ENCODE measurements at places on chromosomes 7 and 10.

- DNase-seq: no peak
Measured at GRCh38 chr10:102431452-102432124, 786 bp downstream of the CUEDC2 start.

GRCh38 chr7:100964630-100965029 lies 4.7 kb upstream of the MUC12 start:
- DNase-seq: no peak

GRCh38 chr10:103610921-103611511 lies 117.5 kb downstream of the NEURL1 start:
- no peak for DNase-seq

DNA sequence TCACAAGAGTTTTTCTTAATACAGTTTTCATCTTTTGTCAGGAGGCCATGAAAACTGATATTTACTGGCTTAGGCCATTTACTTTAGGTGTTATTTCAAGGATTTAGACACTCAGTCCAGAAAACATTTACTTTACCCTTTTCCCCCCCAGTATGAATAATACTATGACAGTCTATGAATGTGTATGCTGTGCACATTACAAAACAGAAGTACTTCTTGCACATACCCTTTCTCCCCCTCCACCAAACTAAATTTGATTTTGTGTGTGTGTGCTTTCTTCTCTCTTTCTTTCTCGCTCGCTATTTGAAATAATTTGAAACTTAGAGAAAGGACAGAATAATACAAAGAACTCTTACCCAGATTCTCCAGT lies 41.3 kb downstream of the RBM33 start:
- no peak for DNase-seq

DNA sequence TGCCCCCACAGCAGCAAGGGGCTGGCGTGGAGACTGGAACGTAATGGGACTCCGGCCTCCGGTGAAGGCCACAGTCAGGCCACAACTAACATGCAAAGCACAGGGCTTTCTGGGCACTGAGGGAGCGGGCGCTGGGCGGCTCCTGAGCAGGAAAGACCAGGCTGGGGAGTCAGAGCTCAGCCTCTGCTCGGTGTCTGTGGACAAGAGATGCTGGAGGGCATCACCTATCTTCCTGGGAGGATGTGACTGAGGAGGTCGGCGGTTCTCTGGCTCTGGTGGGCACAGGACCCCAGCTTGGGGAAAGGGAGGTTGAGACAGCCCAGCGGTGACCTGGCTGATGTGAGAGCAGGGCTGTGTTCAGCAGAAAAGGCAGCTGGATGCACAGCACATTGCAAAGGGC lies 11.7 kb downstream of the CNPY1 start:
- no peak for DNase-seq

DNA sequence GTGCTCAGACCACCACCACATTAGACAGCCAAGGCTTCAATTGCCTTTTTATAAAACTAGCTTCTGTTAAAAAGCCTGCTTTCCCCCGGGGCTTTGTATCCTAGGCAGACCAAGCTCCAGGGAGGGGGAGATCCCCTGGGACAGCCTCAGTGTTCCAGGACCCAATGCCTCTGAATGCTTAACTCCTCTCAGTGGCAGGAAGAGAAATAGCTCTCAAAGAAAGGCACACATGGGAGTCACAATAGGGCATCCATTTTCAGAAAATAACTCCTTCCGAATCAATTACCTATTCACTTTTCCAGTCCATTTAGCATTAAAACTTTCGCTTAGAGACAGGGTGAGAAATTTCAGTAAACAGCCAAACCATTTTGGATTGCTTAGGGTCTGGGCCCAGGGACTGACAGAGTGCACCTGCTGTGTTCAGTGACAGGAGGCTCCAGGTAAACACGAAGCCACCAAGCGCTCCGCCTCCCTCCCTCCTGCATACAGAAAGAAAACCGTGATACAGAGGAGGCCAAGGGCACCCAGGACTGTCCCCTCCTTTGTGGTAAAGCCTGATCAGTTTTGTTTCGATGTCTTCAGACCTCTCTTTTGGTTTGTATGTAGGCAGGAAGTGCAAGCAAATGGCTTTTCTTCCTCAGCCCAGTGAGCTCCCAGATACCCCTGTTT lies 599.7 kb downstream of the KCNMA1 start:
- no peak for DNase-seq

DNA sequence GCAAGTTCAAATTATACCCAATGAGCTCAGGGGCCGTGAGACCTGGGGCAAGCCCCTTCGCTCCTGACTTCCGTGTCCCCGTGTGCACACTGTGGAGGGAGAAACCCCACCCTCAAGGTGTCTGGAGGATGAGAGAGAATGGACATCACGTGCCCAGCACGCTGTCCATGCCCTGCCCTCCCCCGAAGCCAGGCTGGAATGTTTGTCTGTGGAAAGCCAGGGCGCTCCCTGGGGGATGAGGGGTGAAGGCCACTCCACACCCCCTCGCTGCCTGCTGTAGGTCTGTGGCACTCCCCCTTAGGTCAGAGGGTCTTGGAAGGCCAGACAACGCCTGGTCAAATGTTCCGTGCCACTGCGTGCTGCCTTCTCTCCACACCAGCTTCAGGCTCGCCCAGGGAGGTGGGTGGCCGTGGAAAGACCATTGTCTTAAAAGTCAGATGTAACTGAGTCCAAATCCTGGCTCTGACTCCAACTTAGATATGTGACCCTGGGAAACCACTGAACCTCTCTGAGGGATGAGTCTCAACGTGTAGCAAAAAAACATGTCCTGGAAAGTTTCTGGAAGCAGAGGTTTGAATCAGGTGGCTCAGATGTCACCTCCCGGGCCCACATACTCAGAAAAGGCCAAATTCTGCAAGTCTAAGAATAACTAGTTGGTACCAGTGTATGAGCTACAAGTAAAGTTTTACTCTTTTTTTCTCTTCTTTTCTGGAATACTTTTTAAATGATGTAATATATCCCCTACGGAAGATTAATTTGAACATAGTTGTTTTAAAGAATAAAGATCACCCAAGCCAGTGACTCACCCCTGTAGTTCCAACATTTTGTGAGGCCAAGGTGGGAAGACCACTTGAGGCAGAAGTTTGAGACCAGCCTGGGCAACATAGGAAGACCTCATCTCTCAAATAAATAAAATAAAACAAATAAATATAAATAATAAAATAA lies 24.9 kb downstream of the RCC1L start:
- no peak for DNase-seq

DNA sequence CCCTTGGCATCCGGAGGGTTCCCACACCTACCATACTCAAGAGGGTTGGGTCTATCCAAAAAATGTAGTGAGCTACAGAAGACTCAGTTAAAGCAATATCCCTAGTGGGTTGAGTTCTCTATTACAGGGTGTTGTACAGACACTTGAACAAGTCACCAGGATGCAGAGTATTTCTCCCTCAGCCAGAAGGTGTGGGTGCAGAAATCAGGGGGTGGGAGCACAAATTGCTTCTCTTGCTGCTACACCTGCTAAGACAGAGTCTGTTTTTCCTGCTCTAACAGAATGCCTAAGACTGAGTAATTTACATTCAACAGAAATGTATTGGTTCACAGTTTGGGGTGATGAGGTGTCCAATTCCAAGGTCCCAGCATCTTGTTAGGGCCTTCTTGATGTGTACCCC lies 433.4 kb downstream of the TCERG1L start:
- DNase-seq: no peak

DNA sequence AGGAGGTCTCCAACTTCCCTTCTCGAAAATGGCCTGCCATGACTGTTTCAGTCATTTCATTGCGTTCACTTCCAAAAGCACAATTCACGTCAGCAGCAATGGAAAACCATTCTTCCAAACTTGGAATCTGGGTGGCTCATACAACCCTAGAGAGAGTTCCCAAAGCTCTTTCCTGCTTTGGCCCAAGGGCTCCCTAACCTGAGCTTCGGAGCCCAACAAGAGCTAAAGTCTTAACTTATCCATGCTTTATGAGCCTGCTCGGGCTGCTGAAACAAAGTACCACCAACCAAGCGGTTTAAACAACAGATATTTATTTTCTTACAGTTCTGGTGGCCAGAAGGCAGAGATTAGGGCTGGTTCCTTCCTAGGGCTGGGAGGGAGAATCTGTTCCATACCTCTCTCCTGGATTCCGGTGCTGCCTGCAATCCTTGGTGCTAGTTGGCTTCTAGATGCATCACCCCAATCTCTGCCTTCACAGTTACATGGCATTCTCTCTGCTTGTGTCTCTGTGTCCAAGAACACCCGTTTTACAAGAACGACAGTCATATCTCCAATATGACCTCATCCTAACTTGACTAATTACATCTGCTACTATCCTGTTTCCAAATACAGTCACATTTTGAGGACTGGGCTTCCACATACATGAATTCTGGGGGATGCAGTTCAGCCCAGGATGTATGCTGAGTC lies 33.5 kb downstream of the CAMK2B start:
- no peak for DNase-seq

DNA sequence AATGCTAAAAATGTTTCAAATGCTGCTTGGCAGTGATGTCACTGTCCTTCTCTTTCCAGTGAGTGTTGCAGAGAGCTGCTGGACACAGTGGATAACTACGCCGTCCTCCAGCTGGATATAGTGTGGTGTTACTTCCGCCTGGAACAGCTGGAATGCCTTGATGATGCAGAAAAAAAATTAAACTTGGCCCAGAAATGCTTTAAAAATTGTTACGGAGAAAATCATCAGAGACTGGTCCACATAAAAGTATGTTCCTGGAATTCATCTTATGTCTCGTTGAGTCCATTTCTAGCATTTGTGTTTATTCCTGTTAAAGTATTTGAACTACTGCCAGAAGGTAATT lies 25.2 kb downstream of the NUB1 start:
- no peak for DNase-seq

- no peak for DNase-seq
Measured at GRCh38 chr10:86229811-86230556, 136.6 kb downstream of the GRID1 start.

GRCh38 chr7:7276161-7276560 lies 93.8 kb downstream of the C1GALT1 start:
- no peak for DNase-seq

GRCh38 chr10:118720685-118721538 lies 33.9 kb downstream of the CACUL1 start:
- peak; percentile 21 for DNase-seq

GRCh38 chr10:70323138-70323696 lies 39.4 kb upstream of the NPFFR1 start:
- no peak for DNase-seq

- DNase-seq: no peak
Measured at GRCh38 chr10:10477844-10478243, 539.8 kb upstream of the CELF2 start.

DNA sequence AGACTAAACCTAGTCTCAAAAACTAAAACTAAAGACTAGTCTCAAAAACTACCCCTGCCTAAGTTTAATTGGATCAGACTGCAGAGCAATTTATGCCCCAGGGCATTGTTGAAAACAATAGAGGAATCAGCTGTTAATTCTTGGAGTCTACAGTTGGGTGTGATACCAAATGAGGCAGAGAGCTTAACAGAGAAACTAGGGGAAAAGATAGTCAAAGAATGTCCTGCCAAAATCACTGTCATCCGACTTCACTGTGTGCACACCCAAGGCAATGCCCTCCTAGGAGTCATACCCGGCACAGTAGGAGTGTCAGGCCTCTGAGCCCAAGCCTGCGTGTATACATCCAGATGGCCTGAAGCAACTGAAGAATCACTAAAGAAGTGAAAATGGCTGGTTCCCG lies 90.5 kb upstream of the TOMM7 start:
- no peak for DNase-seq

- no peak for DNase-seq
Measured at GRCh38 chr10:104321725-104322415, 16.4 kb downstream of the ITPRIP start.

DNA sequence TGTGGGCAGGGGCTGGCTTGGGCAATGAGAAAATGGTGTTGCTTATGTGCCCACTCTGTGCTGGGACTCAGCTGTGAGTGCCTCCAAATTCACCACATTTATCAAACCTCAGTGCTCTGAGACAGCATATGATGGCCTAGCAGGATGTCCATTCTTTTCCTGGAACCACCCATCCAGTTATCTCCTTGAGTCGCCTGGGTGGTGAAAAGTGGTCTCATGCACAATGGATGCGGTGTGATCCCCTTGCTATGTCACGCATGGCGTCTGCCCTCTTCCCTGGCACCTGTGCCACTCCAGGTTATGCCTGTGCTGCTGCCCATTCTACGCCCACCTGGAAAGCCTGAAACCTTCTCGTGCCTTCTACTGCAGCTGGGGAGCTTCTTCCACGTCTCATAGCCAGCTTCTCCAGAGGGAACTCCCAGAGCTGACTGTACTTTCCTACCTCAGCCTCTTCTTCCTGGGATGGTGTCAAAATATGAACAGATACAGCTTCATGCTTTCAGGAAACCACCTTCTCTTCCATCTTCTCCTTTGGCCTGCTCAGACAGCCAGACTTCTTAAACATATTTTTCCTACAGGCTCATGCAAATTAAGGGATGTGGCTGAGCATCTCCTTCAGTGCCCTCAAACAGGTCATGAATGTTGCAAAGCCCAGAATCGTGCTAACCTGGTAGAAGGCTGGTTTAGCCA lies 147.3 kb downstream of the PFKFB3 start:
- DNase-seq: no peak

- DNase-seq: no peak
Measured at GRCh38 chr10:84945791-84946190, 617.4 kb downstream of the CCSER2 start.

DNA sequence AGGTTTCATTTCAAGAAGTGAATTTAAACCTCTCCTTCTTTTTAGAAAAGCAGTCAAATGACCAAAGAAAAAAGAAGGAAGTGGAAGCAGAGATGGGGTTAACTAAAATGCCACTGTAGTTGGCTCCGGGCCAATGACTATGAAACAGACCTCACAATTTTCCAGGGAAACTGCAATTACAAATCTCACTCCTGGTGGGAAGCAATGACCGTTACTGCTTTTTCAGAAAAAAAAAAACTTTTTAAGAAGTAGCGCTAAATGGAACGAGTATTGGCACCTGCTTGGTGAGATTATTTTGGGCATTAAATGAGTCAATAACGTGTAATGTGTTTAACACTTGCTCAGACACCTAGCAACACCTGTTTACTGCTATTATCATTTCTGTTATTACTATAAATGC lies 1.2 kb downstream of the SFRP4 start:
- no peak for DNase-seq

DNA sequence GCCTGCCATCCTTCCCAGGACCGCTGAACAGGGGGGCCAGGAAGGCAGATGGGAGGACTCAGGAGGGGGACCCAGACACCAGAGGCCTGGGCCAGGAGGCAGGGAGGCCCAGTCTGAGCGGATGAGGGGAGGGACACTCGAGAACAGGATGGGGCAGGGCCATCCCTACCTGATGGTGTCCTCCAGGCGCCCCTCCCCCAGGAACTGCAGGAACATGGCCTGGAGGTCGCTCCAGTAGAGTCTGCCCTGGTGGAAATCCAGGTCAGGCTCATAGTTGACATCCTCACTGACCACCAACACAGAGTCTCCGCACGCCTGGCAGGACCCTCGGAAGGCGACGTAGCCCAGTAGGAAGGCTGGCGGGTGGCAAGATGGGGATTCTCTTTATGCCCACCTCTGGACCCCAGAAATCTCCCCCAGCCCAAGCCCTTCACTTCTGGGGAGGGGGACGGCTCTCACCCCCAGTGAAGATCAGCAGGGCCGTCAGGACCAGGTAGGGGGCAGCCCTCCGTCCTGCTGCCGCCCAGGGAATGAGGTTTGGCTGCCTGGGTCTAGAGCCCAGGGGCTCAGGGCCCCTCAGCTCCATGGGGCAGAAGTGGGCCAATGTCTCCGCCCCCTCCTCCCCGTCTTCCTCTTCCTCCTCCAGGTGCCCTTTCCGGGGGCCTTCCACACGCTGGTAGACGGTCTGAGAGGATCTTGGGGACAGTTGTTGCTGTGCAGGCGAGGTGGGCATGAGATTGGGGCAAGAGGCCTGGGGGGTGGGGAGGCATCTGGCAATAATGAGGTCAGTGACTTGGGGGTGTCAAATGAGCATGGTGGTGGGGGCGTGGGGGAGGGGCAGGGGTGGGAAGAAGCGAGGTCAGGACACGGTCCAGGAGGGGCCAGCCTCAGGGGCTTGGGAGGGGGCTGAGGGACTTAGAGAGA lies 573 bp downstream of the TFR2 start:
- DNase-seq: no peak

All from activated CD8-positive, alpha-beta memory T cell treated with anti-CD3 and anti-CD28 coated beads for 1 hour (primary cell).